ENCODE measurements at places on chromosomes 7 and 10.
A peak's percentile ranks its signal among the peaks of the same experiment; 100 is the strongest.

GRCh38 chr7:2251841-2252771 lies 10.1 kb downstream of the NUDT1 start:
- no peak for DNase-seq

GRCh38 chr7:27740449-27741086 lies 606 bp downstream of the TAX1BP1 start:
- peak; percentile 96 for DNase-seq

DNA sequence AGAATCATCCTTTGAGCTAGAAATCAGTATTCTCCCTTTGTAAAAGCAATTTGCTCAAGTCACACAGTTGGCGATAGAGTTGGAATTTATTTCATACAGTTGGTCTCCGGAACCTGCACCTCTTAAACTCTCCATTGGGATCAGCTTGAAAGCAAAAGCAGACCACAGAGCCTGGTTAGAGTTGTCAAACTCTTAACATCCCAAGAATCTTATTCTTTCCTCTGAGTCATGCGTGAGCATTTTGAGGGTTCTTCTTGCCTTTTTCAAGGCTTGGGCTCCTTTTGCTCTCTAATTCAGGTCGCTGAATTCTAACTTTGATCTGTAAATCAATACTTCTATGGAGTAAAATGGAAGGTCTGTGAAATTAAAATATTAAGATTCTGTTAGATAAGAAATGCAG lies 19.6 kb upstream of the SCIN start:
- no peak for DNase-seq

GRCh38 chr7:46407125-46407524 lies 486.1 kb upstream of the IGFBP3 start:
- no peak for DNase-seq

- no peak for DNase-seq
These were observed 427.7 kb downstream of the HTR7 start for GRCh38 chr10:90430186-90430585.

DNA sequence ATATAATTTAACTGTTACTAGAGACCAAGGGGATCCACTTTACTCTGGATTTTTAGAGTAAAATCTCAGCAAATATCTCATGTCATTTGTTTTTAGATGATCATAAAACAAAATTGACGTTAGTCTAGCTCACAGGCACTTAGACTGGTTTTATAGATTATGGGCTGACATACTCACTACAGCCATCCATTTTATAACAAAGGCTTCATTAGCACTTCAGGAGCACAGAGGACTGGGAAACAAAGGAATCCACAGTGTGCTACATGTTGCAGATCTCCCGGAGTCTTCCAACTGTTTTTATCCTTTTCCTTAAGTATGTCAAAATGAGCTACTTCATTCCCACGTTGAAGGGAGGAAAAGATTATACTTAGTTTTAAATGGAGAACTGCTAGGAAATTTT lies 15.9 kb upstream of the SCRN1 start:
- no peak for DNase-seq

GRCh38 chr7:29995652-29996051 lies 6.1 kb upstream of the SCRN1 start:
- no peak for DNase-seq

GRCh38 chr10:109956454-109957091 lies 33.3 kb upstream of the XPNPEP1 start:
- peak; percentile 54 for DNase-seq

DNA sequence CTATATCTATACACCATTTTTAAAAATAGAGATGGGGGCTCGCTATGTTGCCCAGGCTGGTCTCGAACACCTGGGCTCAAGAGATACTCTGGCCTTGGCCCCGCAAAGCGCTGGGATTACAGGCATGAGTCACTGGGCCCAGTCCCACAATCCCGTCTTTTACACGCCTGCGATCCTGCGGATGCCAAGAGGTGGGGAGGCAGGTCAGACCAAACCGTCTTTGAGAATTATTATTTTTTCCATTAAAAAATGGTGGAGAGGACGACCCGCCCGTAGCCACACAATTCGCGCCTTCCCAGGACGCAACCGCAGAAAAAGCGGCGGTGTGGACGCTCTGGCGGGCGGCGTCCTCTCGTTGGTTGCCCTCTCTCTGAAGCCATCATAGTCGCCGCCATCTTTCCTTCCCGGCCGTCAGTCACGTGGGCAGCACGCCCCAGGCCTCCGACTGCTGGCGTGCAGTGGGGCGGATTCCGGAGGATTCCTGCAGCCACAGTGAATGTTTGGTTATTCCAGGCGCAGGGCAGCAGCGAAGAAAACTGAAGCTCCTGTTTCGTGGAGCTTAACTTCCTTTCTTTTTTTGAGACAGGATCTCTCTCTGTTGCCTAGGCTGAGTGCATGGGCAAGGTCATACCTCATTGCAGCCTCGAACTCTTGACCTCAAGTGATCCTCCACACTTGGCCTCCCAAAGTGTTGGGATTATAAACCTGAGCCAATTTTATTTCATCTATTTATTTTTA lies 9.9 kb upstream of the EPHB4 start:
- DNase-seq, result peak; percentile 93

Measured in MCF 10A (cell line).